ENCODE measurements at places on chromosomes 7 and 10. TPM values are rescaled to one million over a fixed set of nuclear protein-coding genes. Genes with fewer than 3 reads are reported as not detected.

HTR5A gene
- total RNA-seq, result not detected

TMEM196 gene
- total RNA-seq, result not detected

PDZD7 gene
- 5.5 TPM for total RNA-seq

KCNMA1 gene
- 116 TPM for total RNA-seq

SPACDR gene
- 0.96 TPM for total RNA-seq

SEC24C gene
- 85.0 TPM for total RNA-seq

SPDYE2 gene
- total RNA-seq, result not detected

PVRIG gene
- not detected for total RNA-seq

PPP1R17 gene
- total RNA-seq, result not detected

CAV1 gene
- 405 TPM for total RNA-seq

SLIT1 gene
- 0.07 TPM for total RNA-seq

NKX1-2 gene
- total RNA-seq, result not detected

HMX3 gene
- not detected for total RNA-seq

GNAT3 gene
- not detected for total RNA-seq

TAS2R16 gene
- total RNA-seq, result not detected

ST8SIA6 gene
- not detected for total RNA-seq

All from smooth muscle cell of the pulmonary artery (primary cell).